ENCODE measurements at places on chromosomes 6 and 20.

GRCh38 chr6:31270788-31271640, 878 bp downstream of the HLA-C start:
- DNase-seq = peak; percentile 55

DNA sequence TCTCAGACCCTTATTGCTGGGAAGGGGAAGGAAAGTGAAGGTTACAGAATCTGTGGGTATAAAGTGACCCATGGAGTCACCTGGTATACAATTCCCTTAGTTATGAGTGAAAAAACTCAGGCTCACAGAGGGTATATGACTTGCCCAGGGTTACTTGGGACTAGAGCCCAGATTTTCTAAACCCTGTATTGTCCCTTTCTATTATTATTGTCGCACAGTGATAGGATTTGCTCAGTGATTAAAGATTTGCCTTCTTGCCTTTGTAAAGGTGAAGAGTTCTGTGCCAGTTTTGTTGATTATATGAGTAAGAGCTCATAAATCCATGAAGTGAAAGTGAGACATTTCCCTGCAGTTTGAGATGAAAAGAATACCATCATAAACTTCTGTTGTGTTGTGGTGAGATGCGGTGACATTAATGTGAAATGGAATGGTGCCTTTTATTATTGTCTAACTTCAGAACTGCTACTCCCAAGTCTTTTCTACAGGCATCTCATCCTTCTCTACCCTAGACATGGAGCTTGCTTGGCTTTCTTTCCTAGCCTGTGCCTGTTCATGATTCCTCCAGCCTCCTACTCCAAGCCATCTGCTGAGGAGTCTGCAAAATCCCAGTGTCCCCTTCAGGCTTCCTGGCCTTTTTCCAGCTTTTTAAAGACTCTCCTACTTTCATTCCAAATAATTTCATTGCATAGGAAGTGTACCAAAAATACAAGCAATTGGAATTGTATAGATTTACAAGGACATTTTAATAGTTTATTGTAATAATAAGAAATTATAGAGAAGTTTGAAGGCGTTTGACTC, 33.5 kb upstream of the ADIG start:
- DNase-seq = no peak

GRCh38 chr6:46491201-46491627, at the start of gene RCAN2:
Gene RCAN2 (minus strand): TSS chr6:46491449.
- DNase-seq = no peak

- no peak for DNase-seq
These were observed 9.2 kb upstream of the C6orf141 start for GRCh38 chr6:49541210-49541724.

- no peak for DNase-seq
These were observed 649 bp upstream of the LRRC73 start for GRCh38 chr6:43510827-43511163.

DNA sequence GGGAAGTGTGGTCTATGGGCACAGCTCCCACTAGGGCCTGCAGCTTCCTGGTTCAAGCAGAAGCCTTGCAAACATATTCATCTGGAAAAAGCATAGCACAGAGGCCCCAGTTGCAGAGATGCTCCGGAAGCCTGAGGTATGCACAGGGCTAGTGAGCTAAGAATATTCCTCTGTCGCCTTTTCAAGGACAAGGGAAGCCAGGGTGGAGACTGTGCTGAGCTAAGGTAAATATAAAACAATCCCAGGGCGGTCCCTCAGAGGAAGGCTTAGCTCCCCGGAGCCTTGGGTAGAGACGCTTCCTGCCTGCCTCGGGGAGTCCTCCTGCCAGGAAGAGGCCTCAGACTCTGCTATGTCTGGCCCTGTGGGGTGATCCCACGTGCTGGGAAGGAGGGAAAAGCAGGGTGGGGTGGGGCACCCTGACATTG, 134.8 kb upstream of the FOXA2 start:
- DNase-seq = no peak

DNA sequence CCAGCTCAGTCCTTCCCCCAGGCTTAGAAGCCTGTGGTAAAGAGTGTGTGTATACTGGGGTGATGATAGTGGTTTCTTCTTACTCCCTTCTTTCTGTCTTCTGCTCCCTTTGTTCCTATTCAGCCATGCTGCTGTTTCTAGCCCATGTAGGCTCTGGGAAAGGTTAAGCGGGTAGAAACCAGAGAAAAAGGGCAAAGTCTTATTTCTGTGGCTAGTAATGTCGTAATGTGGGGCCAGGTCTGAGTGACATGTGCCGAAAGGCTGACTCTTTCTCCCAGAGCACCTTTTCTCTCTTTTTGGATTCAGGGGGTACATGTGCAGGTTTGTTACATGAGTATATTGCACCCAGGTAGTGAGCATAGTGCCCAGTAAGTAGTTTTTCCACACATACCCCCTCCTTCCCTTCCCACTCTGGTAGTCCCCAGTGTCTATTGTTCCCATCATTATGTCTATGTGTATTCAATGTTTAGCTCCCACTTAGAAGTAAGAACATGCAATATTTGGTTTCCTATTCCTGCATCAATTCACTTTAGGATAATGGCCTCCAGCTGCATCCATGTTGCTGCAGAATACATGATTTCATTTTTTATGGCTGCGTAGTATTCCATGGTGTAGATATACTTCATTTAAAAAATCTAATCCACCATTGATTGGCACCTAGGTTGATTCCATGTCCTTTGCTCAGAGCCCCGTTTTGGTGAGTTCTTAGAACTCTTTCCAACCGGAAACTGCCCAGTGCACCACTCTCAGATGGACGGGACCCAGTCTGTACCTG, 74.3 kb downstream of the EFHC1 start:
- DNase-seq = no peak

- DNase-seq = no peak
These were observed 455.1 kb upstream of the HSF2 start for GRCh38 chr6:121944354-121944753.

DNA sequence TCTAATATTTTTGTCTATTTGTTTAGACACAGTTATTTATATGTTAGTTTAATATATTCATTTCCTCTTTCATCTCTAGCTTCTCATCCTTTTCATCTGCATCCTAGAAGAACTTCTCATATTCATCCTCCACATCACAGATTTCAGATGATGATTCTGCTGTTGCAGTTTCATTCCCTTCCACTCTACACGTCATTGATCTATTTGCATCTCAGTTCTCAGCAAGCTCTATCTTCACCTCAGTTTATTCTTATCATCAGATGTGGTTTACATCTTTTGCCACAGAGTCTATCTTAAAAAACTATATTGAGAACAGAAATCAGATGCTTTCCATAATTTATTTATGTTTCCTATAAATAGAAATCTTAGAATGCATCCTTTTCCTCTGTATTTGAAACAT, 13.3 kb downstream of the SLC2A12 start:
- no peak for DNase-seq

DNA sequence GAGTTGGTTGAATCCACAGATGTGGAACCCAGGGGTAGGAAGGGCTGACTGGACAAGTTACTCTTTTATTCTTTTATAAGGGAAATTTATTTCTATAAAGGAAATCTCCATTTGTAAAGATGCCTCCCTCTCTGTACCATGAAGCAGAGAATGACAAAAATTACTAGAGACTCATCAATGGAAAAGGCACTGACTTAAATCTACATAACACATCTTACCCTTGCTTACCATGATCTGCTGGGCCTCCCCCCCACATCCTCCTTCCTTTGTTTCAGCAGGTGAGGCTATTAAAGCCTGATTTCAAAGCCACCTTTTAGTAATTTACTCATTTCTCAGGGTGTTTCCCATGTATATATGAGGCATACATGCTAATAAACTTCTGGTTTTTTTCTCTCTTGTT, 130.2 kb upstream of the HDDC2 start:
- DNase-seq = no peak

DNA sequence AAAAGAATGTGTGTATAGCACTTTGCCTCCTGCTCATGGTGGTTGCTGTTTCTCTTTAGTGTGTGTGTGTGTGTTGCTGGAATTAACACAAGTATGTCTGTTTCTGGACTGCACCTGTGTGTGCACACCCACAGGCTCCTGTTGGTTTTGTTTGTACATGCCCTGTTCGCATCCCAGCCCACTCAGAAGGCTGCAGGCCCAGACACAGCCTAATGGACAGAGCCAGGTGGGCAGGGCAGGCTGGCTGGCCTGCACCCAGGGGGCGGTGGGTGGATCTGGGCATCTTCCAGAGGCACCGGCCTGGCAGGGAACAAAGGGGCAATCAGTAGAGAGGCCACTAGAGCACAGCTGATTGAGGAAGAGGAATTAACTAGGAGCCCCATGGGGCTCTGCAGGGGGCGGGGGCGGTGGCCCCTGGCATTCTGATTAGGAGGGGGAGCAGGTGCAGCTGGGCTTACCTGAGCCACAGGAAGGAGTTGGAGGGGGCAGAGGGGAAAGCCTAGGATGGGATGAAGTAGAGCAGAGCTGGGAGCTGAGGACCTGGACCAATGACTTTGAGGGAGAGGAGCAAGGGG, 21.9 kb downstream of the CD40 start:
- DNase-seq = no peak

All from T-helper 22 cell (primary cell).